ENCODE measurements at places on chromosomes 6 and 20. TPM values are rescaled to one million over a fixed set of nuclear protein-coding genes. Genes with fewer than 3 reads are reported as not detected.

BIRC7 gene
- total RNA-seq = 0.36 TPM

GJA10 gene
- total RNA-seq = not detected

SLCO4A1 gene
- total RNA-seq = 4.3 TPM

SMIM13 gene
- 18.9 TPM for total RNA-seq

ELOVL2 gene
- 1.6 TPM for total RNA-seq

EFCAB8 gene
- total RNA-seq = 0.51 TPM

GRCh38 chr6:157461000-157461915 lies 80.3 kb downstream of the ZDHHC14 start:
- no peak for DNase-seq

GRCh38 chr20:57053067-57053466 lies 213.4 kb downstream of the BMP7 start:
- no peak for DNase-seq

DNA sequence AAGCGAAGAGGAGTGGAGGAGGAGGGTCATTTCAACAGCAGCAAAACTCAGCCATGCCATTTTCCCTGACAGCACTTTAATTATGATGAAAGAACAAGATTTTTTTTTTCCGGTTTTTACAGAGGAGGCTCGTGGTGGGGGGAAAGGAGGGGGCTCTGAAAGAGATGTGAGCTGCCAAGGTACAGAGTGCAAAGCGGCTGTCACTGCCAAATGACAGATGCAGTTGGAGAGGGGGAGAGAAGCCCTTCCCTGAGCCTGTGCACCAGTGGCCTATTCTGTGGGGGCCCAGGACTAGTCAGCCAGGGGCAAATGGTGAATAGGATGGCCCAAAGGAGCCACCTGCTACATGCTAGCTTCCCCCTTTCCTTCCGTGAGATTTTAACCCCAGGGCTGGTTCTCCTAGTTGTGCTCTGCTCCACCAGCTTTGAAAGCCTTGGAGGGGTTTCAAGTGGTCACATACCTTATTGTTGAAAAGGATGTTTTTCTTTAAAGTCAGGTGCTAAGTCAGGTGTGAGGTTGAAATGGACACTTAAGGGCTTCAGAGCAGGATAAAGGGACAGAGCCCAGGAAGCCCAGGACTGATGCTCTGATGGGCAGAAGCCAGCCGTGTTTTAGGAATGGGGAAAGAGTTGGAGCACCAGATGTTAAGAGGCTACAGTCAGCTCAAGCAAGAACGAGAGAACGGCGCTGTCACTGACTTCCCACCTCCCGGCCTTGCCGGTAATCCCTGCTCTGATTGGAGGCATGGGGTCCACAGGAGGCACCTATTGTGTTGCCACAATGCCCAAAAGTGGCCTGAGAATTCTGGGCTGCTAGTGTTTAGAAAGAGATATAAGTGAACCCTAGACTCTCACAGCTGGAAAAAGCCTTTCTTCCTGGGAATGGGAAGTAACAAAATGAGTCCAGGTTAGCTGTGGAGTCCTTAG lies 24.8 kb downstream of the GNAS start:
- no peak for DNase-seq

DNA sequence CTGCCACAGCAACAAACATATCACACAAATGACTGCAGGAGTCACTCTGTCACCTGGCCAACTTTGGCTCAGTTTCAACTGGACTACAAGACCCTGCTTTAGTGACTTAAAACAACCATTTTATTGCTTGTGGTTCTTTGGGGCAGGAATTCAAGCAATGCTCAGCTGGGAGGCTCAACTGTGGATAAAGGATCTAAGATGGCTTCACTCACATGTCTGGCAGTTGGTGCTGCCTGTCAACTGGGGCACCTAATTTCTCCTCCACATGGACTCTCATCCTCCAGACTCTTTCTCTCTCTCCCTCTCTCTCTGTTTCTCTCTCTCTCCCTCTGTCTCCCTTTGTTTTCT lies 2.8 kb upstream of the EPB41L2 start:
- DNase-seq = no peak

GRCh38 chr20:50885068-50885467 lies 46.2 kb downstream of the ADNP start:
- DNase-seq = no peak

DNA sequence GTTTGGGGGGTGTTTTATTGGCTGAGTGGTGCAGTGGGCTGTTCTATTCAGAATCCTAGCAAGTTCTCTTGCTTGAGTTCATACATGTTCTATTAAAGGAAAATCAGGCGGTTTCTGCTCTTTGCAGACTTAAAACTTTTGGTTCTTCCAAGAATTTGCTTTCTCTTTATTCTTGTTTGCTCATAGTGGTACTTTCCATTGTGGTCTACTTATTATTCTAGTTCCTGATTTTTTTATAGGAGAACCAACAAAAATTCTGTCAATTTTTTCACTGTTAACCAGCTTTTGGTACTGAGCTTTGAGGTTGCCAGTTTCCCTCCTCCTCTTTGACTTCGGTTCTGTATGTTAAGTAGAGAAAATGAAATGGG lies 6.7 kb downstream of the AFDN start:
- no peak for DNase-seq

DNA sequence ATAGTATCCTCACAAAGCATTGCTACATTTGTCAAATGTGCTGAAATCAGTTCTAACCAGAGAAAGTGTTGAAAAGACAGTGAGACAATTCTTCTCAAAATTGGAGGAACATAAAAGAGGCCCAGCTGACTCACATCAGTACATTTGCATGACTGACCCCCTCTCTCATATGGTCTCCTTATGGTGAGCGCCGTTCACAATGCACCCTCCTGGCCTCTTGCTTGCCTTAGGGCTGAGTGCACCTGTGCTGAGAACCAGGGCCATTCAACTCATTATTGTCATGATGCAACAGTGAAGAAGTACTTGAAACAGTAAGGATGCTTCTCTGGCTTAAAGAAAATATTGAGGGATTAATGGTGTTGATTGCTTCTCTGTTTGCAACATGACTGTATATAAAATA lies 375.2 kb upstream of the AGPAT4 start:
- no peak for DNase-seq

DNA sequence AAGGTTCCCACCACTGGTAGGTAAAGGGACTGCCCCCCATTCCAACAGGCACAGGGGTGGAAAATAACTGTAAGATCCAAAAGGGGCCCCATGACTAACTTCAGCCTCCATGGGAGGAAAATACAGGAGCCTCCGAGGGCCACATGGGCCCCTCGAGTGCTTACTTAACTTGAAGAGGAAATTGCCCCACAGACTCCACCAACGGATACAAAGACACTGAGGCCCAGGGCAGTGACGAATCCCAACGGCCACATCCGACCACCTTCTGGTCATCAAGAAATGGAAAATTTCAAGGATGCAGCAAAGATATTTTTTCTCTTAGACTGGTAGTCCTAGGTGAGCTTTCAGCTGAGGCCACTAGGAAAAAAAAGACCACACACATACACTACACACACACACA lies 116.0 kb upstream of the MRPS10 start:
- no peak for DNase-seq

- DNase-seq = no peak
Measured at GRCh38 chr6:84026721-84027164, 6.8 kb upstream of the MRAP2 start.

DNA sequence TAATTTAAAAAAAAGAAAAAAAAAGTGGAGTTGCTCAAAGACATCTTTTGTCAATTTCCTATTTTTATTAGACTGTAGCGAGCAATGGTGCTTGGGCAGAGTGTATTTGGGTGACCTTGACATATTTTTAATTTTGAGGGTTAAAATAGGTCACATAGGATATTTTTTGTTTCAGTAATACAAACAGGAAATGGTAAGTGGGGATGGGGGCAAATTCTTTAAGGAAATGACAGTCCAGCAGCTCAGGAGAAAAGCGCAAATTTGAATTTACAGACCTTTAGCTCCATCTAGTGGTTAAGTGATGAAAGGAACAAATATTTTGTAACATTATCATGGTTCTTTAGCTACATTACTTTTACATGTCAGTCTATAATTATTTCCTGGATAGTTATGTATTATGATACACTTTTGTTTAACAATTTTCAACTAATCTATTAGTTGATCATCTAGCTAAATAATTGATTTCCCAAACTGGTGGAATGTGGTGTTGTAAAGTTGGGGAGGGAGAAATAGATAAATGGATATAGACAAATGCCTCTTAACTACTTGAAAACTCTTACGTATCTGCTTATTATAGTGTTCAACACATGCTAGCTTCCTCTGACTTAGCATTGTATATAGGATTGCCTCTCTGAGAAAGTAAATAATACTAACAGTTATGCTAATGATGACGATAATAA lies 10.0 kb downstream of the CITED2 start:
- no peak for DNase-seq

- no peak for DNase-seq
Measured at GRCh38 chr6:31575335-31575901, at the start of gene TNF. TSS of gene TNF (plus strand) at chr6:31575565. CDS start at chr6:31575742, 177 bp downstream.

DNA sequence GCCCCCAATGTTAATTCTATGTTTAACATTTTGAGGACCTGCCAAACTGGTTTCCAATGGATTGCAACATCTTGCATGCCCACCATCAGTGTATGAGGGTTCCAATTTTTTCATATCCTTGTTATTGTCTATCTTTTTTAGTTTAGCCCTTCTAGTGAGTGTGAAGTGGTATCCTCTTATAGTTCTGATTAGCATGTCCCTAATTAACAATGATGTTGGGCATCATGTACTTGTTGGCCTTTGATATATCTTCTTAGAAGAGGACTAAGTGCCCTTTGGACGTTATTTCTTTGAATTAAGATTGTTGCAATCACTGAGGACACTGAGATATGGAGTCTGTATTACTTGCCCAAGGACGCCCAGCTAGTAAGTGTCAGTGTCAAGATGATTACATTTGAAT lies 22.3 kb downstream of the GCNT2 start:
- DNase-seq = no peak

- DNase-seq = no peak
Measured at GRCh38 chr6:74651948-74652842, 553.7 kb downstream of the COL12A1 start.

GRCh38 chr20:34163307-34163706 lies 51.3 kb upstream of the EIF2S2 start:
- DNase-seq = no peak

GRCh38 chr6:87660226-87660911 lies 41.7 kb downstream of the AKIRIN2 start:
- no peak for DNase-seq

- DNase-seq = no peak
Measured at GRCh38 chr6:3919130-3919628, 70.0 kb downstream of the FAM50B start.

DNA sequence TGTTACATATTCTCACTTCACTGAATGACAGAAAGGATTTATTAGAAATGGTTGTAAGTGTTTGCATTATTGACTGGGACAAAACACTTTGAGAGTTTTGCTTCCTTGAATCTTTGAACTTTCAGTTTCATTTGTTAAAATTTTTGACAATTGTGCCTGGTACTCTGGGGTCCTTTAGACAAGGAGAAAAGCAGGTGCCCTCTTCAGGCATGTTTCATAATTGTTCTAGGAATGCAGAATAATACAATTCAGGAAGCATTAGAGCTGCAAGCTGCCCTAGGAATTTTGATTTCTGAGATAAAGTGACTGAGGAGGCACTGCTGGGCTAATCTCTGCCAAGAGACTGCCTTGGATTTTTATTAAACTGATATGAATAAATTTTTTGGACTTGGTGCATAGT lies 49.7 kb downstream of the TOP1 start:
- no peak for DNase-seq

DNA sequence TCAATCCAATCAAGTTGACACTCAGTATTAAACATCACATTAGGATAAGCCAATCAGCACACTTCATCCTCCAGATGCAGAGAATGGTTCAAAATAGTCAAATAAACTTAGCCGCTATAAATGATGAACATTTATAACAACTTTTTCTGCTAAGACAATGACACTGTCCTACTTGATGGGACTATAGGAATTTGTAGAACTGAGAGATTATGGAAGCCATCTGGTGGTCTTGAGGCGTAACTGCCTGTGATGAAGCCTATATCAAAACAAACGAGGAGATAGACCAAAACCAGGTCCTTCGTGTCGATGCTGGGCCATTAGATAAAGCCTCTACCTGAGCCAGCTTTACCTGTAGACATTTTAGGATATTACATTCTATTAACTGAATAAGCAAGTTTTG lies 631.1 kb downstream of the COL12A1 start:
- no peak for DNase-seq

DNA sequence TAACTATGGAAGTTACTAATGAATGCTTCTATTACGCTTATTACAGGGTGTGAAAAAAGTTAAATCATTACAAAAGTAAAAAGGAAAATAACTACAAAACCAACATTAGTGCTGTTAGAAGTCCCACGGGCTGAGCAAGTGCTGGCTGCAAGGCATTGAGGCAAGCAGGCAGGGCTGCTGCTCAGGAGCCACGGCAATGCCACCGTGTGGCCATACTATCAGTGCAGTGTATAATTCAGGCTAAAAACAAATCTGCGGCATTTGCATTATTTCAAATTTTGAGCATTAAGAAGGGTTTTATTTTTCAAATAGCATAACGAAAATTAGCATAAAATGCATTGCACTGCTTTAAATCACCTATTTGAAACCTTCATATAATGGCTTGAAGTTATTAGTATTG lies 17.1 kb downstream of the IFNGR1 start:
- no peak for DNase-seq

DNA sequence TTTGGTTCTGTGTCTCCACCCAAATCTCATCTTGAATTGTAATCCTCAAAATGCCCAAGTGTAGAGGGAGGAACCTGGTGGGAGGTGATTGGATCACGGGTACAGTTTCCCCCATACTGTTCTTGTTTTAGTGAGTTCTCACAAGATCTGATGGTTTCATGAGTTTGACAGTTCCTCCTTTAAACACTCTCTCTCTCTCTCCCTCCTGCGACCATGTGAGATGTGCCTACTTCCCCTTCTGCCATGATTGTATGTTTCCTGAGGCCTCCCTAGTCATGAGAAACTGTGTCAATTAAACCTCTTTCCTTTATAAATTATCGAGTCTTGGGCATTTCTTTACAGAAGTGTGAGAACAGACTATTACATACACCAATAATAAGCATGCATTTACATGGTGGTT lies 12.1 kb upstream of the EYS start:
- DNase-seq = no peak

GRCh38 chr6:156421933-156422332 lies 355.2 kb upstream of the ARID1B start:
- no peak for DNase-seq

DNA sequence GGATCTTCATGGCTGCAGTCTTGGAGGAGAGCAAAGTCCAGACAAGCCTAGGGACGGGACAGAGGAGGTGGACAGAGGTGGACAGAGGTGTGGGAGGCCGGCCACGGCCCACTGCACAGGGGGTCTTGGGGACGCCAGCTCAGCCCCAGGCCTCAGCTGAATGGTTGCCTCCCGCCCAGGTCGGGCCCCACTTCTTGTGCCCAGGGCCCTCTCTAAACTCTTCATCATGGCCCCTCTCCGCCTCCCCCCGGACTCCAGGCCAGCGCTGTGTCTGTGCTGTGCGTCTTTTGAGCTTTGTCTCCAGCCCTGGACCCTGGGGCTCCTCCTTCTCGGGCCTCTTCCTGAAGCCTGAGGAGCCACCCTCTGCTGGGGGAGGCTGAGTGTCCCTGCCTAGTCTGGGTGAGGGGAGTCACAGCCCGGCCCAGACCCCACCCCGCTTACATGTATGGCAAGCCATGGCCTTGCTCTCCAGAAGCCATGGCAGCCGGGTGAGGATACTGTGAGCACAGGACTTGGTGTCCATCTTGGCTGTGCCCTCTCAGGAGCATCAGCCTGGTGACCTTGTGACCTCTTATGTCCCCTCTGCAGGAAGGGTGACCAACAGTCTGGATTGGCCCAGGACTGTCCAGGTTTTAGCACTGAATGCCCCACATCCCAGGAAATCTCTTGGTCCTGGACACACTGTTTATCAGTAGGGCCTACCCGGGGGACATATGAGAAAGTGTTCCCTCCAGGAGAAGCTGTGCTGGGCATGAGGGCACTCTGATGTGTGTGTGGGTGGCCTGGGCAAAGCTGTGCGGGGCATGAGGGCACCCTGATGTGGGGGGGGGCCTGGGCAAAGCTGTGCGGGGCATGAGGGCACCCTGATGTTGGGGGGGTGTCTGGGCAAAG lies 9.4 kb upstream of the NPBWR2 start:
- DNase-seq = no peak
